Osteocyte (in vitro differentiated cells): ENCODE measurements at places on chromosomes 4 and X. TPM values are rescaled to one million over a fixed set of nuclear protein-coding genes. Genes with fewer than 3 reads are reported as not detected.

DNA sequence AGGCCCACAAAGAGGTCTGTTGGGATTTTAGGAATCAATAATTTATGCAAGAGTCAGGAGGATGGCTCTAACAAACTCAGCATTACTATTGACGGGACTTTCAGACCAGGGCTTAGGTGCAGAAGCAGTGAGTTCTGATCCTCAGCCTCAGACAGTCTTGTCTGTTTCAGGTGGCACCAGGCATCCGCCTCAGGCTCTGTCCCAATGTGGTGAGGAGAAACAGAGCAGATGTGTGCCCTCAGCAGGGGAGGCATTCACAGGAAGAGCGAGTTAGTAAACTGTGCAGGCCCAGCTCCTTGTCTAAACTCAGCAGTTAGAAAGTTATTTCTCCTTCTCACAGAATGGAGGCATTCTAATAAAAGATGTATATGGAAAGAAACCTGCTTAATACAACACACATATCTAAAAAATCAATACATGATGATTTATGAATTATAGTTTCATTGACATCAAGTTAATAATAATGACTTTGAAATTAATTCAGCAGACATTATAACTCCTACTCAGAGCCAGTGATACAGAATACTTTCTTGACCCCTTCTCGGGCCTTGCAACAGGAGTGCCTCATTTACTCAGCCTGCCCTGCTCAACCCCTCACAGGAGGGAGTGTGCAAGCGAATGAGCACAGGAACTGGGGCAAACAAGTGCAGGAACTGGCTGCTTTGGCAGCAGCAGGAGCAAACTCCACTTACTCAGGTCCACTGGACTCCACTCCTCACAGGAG, 202.8 kb upstream of the SMIM31 start:
- DNase-seq: no peak

GRCh38 chr4:26515936-26516335, 25.7 kb upstream of the CCKAR start:
- DNase-seq: peak; percentile 7

GRCh38 chr4:82480771-82481505, 50.5 kb downstream of the ENOPH1 start:
- no peak for DNase-seq

- no peak for DNase-seq
Measured at GRCh38 chr4:29805916-29806480, 914.2 kb upstream of the PCDH7 start.

GRCh38 chr4:109125084-109125483, 177.4 kb downstream of the COL25A1 start:
- DNase-seq: no peak

Gene RHOH
- not detected in 2 replicates for total RNA-seq

Gene JCHAIN
- total RNA-seq: not detected in 2 replicates

Gene AKAP14
- total RNA-seq: not detected in 2 replicates

DNA sequence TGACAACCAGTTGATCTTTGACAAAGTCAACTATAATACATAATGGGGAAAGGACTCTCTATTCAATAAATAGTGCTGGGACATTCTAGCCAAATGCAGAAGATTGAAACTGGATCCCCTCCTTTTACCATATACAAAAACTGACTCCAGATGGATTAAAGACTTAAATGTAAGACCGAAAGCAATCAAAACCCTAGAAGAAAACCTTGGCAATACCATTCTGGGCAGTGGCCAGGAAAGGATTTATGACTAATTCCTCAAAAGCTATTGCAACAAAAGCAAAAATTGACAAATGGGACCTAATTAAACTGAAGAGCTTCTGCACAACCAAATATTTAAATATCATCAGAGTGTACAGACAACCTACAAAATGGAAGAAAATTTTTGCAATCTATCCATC, 185.1 kb downstream of the NPNT start:
- no peak for DNase-seq

Gene XAGE1A
- not detected in 2 replicates for total RNA-seq
